ENCODE measurements at places on chromosomes 12 and 14. TPM values are rescaled to one million over a fixed set of nuclear protein-coding genes. Genes with fewer than 3 reads are reported as not detected.

The HAL gene
- 0.29 TPM for total RNA-seq

The OTUB2 gene
- 3.8 TPM for total RNA-seq

The LRFN5 gene
- total RNA-seq, result 45.1 TPM

The PELI2 gene
- 24.3 TPM for total RNA-seq

The GARIN6 gene
- not detected for total RNA-seq

The AMDHD1 gene
- total RNA-seq, result 1.1 TPM

DNA sequence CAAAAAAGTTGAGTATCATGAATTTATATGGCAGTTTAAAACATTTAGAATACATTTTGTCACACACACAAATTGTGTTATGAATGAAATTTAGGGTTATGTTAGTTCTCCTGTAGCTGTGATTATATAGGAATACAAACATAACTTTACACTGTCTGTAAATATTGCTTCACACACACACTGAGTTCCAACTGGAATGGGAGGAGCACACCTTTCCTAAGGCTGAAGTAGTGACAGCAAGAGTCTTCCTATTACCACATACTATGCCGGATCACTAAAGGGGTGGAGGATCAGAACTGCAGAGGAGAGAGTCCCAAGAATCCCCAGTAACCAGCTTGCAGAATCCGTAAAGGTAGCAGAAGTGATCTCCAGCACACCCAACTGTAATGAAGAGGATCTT is 63.7 kb downstream of the DNAI7 start:
- DNase-seq, result no peak

- DNase-seq, result no peak
Measured at GRCh38 chr14:53325176-53325806, 172.2 kb upstream of the DDHD1 start.

DNA sequence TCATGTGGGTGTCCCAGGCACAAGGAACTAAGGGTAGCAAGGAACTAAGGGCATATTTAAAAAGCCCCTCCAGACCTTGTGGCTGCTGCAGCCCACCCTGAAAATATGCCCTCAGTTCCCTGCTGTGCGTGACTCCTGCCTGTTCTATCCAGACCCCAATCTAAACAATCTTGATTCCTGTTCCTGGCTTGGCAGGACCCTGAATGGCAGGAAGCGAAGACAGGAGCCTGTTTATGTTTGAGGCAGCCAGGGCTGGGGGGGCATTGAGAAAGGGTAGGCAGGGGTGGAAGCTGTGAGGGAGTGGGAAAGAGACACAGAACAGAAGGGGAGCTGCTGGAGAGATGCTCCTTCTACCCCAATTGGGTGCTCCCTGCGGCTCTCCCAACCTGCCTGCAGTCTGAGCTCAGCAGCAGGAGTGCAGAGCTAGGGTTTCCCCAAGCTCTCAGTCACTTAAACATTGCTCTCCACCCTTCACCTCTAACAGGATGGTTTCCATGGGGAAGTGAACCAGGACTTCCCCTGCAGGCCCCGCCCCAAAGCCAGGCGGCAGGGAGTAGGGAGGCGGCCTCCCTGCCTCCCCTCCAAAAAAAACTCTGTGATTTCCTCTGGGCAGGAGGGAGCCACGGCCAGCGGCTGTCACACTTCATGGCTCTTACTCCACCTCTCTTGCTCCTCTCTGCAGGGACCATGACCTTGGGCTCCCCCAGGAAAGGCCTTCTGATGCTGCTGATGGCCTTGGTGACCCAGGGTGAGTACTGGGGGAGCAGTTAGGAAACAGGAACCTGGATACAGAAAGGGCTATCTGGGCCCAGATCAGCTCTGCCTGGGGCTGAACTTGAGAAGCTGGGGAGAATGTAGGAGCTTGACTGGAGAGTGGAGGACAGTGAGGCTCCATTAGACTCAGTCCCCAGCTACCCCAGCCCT is 4.7 kb downstream of the ACVRL1 start:
- no peak for DNase-seq

GRCh38 chr14:79552778-79553177 is 658.5 kb downstream of the DIO2 start:
- DNase-seq, result no peak

DNA sequence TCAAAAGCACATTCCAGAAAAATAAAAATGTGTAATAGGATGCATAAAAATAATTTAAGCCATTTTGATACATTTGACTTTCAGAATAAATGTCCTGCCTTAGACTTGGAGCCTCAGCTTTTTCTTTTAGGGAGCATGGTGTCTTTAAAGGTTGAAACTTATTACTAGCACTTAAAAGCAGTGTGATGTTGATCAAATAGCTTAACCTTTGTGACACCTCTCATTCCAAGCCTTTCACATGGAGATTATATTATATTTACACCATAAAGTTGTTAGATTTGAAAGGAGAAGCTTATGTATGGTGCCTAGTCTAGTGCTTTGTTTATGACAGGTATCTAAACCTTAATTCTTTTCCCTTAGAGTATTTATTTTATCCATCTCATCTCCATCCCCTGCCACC is 61.9 kb downstream of the KTN1 start:
- DNase-seq, result no peak

DNA sequence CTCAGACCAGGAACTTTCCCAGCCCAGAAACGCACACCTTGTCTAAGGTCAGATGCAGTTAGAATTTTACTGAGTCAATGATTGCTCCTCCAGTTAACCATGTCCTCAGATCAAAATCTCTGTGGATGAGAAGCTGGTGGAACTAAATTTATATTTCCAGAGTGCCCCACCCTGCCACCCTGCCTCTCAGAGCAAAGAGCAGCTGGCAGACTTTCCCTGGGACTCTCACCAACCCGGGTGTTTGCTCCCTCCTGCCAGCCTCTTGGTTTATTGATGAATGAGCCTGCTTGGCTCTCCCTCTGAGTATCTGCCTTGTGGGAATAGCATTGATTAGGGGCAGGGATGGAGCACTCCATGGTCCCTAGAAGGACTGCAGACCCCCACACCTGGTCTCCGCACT is 5.9 kb upstream of the KRT1 start:
- no peak for DNase-seq

DNA sequence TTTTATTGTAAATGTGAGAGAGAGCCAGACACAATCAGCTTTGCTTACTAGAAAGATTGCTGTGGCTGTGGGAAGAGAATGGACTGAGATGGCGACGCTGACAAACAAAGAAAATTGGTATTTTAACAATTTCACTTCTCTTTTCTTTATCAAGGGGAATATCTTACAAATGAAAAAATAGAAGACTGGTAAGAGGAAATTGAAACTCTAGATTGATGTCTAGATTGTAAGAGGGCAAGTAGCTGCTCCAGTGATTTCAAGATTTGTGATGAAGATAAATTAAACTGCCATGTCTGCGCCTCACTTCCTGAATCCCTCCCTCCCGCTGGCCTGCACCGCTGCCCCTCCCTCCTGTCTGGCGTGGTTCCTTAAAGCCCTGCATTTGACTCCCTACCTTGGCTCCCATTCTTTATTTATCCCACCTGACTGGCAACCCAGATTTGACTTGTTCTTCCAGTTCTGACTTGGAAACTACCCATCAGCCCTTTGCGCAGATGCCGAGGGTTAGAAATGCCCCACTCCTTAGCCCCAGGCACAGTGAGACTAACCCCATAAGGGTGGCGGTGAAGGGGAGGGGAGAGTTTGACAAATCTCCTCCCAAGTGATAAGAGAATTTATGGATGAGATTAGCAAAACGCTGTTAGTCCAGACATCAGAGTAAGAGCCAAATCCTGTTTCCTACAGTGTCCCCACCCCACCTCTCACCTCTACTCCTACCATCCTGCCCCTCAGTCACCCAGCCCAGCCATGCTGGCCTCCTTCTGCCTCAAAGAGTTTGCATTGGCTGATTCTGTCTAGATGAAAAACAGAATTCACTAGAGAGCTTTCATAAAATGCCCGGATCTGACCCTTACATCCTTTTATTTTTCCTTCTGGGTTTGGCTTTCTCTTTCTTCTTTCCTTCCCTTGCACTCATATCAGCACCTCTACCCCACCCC is 125.3 kb upstream of the ATF7IP start:
- no peak for DNase-seq

DNA sequence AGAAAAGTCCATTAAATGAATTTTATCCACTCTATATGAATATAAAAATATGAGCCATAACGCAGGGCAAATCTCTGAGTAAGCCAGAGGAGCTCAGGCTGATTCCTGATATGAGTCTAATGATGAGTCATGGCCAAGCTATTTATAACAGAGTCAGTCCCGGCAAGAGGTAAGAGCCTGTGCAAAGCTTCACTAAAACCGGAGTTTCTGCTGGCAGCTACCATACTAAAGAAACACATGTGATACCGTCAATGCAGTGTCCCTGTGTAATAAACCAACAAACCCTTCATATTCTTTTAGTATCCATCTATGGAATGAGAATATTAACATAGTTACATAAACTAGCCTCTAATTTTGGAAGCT is 319.4 kb downstream of the KCNC2 start:
- no peak for DNase-seq

DNA sequence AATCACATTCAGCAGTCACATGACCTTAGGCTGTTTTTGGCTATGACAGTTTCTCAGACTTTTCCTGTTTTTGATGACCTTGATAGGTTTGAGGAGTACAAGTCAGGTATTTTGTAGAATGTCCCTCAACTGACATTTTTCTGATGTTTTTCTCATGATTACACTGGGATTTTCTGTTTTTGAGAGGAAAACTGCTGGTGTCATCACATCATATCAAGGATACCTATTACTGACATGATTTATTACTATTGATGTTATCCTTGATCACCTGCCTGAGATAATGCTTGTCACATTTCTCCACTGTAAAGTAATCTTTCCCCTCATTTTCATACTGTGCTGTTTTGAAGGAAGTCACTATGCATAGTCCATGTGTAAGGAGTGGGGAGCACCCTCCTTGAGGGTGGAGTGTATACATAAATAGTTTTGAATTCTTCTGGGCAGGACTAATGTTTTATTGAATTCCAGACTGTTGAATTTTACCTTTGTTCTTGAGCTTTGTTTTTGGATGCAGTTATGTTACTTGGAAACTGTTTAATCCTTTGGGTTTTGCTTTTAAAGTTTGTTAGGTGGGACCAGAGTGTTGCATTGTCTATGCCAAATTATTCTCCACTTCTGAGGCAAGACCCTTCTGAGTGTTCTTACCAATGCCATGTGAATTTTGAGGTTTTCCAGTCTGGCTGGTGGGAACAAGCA is 444.5 kb upstream of the FAR2 start:
- DNase-seq, result no peak

- no peak for DNase-seq
Measured at GRCh38 chr14:74610866-74611649, 979 bp downstream of the LTBP2 start.

GRCh38 chr14:80930836-80931389 is 10.6 kb downstream of the CEP128 start:
- no peak for DNase-seq

GRCh38 chr14:105059035-105059924 is 6.0 kb downstream of the GPR132 start:
- DNase-seq, result no peak

DNA sequence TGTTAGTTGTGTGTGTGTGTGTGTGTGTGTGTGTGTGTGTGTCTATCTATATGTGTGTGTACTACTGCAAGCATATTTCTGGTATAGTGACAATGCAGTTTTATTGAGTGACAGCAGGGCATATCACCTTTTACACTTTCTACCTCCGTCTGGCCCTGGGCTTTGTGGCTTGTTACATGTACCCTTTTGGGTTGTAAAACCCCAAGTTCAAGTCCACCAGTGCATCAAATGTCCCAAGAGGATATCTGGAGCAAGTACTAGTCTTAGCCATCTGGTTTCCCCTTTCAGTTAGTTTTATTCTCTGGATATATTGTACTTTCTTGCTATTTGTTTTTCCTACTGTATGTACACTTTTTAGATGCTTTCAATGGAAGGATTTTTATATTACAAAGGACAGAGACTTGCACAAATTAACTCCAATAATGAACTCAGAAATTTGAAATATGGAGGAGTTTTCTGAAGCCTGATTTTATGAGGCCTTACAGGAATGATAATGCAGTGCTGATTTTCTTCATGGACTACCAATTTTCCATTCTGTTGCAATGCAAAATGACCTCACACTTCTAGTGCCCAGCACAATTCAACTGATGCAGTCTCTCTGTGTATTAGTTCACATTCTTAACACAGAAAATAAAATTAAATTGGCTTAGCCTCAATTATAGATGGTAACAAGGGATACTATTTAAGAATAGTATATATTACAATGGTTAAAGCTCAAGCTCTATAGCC is 29.1 kb downstream of the SLC16A7 start:
- DNase-seq, result no peak

GRCh38 chr12:91577586-91578539 is 395.2 kb upstream of the DCN start:
- DNase-seq, result no peak

- DNase-seq, result no peak
Measured at GRCh38 chr14:70884595-70885342, 22.5 kb upstream of the PCNX1 start.

DNA sequence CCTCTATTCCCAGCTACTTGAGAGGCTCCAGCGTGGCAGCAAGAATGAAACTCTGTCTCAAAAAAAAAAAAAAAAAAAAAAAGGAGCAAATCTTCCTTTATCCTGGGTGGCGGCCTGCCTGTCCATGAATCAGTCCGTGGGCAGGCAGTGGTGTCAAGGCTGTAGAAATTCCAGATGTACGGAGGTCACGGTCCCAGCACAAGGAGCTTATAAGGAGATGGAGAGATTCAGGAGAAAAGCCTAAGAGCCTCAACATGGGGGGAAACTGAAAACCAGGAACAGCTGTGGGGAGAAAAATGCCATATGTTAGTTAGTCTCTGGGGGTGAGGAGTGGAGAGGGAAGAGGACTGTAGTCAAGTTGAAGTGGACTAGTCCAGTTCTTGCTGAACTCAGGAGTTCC is 130.5 kb upstream of the CRY1 start:
- DNase-seq, result no peak

GRCh38 chr12:7758766-7759140 is 6.3 kb upstream of the NANOGNB start:
- no peak for DNase-seq

DNA sequence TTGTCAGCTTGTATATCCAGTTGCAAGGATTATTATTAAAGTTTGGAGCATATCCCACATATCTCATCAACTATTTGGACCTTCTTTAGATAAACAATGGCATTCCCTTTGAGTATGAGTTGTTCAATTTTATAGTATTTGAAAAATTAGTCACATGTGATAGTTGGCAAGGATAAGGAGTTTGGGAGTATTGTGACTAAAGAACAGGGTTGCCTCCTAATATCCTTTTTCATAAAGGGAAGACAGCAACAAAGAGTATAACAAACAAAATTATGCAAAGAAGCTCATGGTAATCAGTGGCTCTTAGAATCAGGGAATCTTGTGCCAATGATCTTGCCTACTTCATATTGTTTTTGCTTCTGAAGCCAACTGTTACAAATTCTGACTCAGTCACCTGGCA is 31.2 kb upstream of the KCNH5 start:
- no peak for DNase-seq

DNA sequence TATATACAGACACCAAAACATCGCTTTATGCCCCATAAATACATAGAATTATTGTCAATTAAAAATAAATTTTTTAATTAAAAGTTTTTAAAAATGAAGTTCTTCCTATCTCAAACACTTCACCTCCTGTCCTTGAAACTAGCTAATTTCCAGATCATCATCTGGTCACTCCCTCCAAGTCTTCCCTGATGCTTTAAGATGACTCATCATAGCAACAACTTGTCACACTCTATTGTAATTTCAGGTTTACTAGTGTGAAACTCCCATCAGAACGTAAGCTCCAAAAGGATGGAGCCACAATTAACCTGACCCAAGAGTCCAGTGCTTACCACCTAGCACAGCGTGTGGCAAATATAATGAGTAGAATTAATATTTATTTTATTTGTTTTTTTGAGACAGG is 16.3 kb downstream of the GXYLT1 start:
- no peak for DNase-seq
